ENCODE measurements at places on chromosomes 6 and 20. TPM values are rescaled to one million over a fixed set of nuclear protein-coding genes. Genes with fewer than 3 reads are reported as not detected.

DNA sequence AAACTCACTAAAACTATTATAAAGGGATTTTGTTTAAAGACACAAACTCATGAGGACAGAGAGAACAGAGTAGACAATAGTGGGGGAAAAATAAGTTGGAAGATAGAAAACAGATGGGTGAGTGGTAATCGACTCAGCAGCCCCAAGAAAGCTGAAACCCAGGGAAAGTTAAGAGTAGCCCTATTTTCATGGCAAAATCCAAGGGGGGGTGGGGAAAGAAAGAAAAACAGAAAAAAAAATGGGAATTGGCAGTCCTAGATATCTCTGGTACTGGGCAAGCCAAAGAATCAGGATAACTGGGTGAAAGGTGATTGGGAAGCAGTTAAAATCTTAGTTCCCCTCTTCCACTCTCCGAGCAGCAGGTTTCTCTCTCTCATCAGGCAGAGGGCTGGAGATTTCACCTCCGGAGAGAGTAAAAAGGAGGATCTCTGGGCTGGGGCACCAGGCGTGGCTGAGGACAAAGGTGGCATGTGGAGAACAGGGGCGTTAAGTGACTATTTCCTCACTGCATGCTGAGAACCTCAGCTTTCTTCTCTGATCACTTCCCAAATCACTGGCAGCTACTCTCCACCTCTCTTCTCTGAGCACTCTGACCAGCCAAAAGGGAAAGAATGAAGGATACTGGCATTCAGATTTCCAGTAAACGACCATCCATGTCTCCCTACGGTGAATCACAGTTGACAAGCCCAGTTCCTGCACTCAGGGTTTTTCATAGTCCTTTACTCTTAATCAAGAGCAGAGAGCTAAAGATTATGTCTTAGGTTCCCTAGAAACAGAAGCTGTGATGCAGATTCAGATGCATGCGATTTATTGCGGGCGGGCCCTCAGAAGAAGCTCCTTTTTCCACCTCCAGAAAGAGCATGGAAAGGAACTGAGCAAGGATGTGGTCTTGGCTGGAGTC, 7.3 kb upstream of the RNF24 start:
- H3K4me3 ChIP-seq, result no peak overlapping the region
- H3K4me1 ChIP-seq, result no peaks in the 10 kb centered on the region
- peak overlapping the region; percentile 52 for H3K27ac ChIP-seq
- no peak for DNase-seq
- H3K36me3 ChIP-seq, result no peaks in the 10 kb centered on the region

DNA sequence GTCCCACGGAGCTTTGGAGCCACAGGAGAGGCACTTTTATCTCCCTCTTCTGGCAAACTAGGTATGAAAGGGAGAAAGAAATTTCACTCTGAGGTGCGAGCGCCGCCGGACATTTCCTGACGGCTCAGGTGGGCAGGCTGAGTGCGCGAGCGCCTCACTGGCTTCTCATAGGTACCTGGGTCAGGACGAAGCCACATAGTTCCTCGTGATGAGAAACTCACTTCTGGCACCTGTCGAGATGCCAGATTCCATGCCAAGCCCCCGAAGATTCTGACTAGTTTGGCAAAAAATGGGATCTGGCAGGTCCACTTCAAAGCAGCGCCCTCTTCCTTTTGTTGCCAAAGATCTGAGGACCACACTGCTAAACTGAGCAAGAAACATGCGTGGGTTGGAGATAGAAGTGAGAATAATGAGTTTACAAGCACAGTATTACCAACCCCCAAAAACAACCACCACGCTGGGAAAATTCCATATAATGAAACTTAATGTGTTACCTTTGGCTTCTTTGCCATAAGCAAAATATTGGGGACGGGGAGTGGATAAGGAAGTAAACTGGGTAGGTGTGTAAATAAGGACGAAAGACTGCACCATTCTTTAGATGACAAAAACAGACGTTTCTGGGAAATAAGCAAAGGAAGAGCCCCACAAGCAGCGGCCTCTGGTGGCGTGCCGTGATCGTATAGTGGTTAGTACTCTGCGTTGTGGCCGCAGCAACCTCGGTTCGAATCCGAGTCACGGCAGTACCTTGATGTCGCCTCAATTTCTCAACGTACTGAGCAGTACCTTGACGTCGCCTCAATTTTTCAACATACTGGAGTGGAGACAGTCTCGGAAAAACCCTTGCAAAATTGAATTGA, 89.8 kb upstream of the PRSS16 start:
- peak overlapping the region; percentile 0 for H3K4me3 ChIP-seq
- H3K4me1 ChIP-seq, result peaks cover 11% of the 10 kb centered on the region
- H3K27me3 ChIP-seq, result no peaks in the 10 kb centered on the region
- H3K27ac ChIP-seq, result no peak overlapping the region

DNA sequence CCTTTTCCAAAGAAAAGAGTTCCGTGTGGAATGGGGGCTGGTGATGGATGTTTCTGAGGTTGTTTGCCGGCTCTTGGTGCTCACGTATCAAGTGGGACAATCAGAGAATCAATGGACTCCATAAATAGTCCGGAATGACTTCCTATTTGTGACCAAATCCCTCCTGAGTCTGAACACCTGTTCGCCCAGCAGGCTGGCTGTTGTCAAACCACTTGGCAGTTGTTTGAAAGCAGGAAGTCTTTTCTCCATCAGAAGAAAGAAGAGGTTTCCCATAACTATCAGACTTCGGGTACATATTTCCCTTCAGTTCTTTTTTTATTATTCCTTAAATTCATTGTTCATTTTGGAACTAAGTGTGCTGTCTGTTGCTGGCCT, 154.7 kb upstream of the RIN2 start:
- DNase-seq, result no peak
- no peaks in the 10 kb centered on the region for H3K4me1 ChIP-seq
- no peaks in the 10 kb centered on the region for H3K36me3 ChIP-seq
- H3K27me3 ChIP-seq, result no peaks in the 10 kb centered on the region
- H3K4me3 ChIP-seq, result no peak overlapping the region
- no peak overlapping the region for H3K27ac ChIP-seq

DNA sequence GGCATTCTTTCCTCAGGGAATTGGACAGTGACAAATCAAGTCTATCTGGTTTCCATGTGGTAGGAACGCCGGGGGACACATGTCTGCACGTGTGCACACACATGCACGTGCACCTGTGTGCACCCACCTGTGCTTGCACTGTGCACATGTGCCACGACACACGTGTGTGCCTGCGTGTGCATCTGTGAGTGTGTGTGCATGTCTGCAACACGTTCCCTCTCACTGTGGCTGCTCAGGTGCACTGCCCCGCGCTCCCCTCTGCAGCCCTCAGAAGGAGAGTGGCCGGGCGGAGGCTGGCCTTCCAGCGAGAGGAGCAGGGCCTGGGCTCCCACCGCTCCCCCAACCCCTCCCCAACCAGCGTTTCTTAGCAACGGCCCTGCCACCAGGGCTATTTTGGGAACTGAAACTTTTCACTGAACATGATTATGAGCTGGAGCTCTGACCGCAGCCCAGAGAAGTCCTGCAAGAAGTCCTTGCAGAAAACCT, 147.8 kb downstream of the PHACTR3 start:
- H3K4me1 ChIP-seq, result peaks cover 6% of the 10 kb centered on the region
- H3K27ac ChIP-seq, result no peak overlapping the region
- H3K36me3 ChIP-seq, result no peaks in the 10 kb centered on the region
- H3K4me3 ChIP-seq, result no peak overlapping the region
- DNase-seq, result no peak
- H3K27me3 ChIP-seq, result peaks cover 38% of the 10 kb centered on the region

GRCh38 chr20:34013554-34013953, 19.8 kb downstream of the RALY start:
- H3K27ac ChIP-seq, result no peak overlapping the region
- no peak for DNase-seq
- H3K4me3 ChIP-seq, result no peak overlapping the region
- H3K27me3 ChIP-seq, result no peaks in the 10 kb centered on the region
- H3K4me1 ChIP-seq, result peaks cover 70% of the 10 kb centered on the region

DNA sequence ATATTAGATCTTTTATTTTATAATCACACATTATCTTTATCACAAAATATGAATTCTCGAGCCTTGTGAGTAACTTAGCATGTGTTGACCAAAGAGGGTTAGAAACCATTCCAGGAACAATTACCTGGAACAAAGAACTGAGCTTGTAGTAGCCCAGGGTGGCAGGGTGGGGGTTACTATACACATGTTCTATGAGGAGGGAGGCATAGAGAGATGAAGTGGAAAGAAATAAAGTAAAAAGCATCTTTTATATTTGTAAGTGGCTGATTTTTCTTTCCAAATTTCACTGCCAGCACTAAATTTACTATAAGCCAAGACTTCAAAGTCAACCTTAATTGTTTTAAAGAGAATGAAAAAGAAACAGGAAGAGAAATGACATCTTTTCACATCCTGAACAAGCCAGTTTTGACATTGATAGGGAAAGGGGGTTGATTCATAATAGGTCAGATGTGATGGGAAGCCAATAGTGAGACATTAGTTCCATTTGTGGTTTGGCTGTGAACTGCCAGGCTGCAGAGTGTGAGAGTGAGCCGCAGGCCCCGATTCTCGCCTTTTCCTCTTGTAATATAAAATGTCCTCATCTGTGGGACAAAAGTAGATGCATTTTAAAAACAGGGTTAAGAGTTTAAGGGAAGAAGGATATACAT, 52.7 kb upstream of the MYB start:
- H3K4me3 ChIP-seq, result no peak overlapping the region
- H3K36me3 ChIP-seq, result no peaks in the 10 kb centered on the region
- no peaks in the 10 kb centered on the region for H3K4me1 ChIP-seq
- no peak overlapping the region for H3K27ac ChIP-seq
- DNase-seq, result no peak

The CBLN4 gene
- 10.9 TPM for polyA plus RNA-seq
